ENCODE measurements at places on chromosomes 11 and 22. TPM values are rescaled to one million over a fixed set of nuclear protein-coding genes. Genes with fewer than 3 reads are reported as not detected.

The OR5B3 gene
- not detected for total RNA-seq

The SCUBE1 gene
- total RNA-seq, result 0.03 TPM

The OR8B12 gene
- total RNA-seq, result not detected

The CHEK2 gene
- 21.3 TPM for total RNA-seq

The RFPL3 gene
- not detected for total RNA-seq

All from HT-29 (cell line).